ENCODE measurements at places on chromosomes 4 and X. TPM values are rescaled to one million over a fixed set of nuclear protein-coding genes. Genes with fewer than 3 reads are reported as not detected.
A peak's percentile ranks its signal among the peaks of the same experiment; 100 is the strongest.

SCML1 gene
- 12.3 TPM for total RNA-seq

TBC1D1 gene
- total RNA-seq: 56.5 TPM

ATP2B3 gene
- total RNA-seq: not detected

DNA sequence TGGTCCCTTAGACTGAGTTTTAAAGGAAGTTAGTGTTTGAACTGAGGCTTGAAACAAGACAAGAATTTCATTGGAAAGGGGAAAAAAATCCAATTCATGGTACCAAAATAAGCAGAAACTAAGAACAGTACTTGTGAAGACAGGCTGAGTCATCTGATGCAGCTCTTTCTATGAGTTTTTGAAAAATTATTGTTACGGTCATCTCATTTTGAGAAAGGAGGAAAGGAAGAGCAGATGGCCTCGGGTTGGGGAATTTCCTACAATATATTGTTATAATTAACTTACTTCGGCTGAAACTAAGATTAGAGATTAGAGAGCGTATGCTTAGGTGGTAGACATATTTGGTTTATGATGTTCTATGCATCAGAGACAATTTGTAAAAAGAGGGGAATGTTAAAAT lies 2164.8 kb upstream of the AGA start:
- no peak for DNase-seq
- H3K4me3 ChIP-seq: no peak overlapping the region
- no peaks in the 10 kb centered on the region for H3K27me3 ChIP-seq
- no peaks in the 10 kb centered on the region for H3K36me3 ChIP-seq
- no peaks in the 10 kb centered on the region for H3K4me1 ChIP-seq
- H3K27ac ChIP-seq: no peak overlapping the region

DNA sequence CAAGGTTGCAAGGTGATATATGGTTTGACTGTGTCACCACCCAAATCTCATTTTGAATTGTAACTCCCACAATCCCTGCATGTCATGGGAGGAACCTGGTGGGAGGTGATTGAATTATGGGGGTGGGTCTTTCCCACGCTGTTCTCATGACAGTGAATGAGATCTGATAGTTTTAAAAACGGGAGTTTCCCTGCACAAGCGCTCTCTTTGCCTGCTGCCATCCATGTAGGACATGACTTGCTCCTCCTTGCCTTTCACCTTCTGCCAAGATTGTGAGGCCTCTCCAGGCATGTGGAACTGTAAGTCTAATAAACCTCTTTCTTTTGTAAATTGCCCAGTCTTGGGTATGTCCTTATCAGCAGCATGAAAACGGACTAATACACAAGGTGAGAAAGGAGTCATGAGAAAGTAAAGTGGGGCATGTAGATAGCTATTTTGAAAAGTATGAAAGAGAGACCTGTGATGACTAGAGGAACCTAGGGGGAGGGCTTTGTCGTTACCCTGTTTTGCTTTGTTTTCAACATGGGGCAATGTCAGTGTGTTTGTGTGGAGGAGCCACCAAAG lies 6.3 kb downstream of the ZBTB49 start:
- no peak overlapping the region for H3K4me3 ChIP-seq
- H3K27ac ChIP-seq: no peak overlapping the region
- peaks cover 4% of the 10 kb centered on the region for H3K36me3 ChIP-seq

NUDT10 gene
- 2.3 TPM for total RNA-seq

DSPP gene
- total RNA-seq: not detected

DNA sequence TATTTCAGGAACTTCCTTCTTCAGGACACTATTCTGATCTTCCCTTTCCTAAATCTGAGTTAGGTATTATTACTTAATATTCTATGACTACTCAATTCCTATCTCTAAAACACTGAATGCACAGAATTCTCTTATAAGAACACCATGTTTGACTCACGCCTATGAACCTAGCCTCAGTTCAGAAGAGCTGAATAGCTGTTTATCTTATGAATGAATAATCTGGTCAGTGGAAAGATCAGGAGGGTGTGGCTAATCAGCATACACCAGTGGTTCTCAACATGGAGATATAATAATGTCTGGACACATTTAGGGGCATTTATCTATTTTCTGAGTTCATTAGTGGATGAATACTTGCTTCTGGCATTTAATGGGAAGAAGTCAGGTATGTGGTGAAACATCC lies 24.2 kb downstream of the EPHA5 start:
- no peaks in the 10 kb centered on the region for H3K27me3 ChIP-seq
- H3K27ac ChIP-seq: no peak overlapping the region
- no peak for DNase-seq
- no peak overlapping the region for H3K4me3 ChIP-seq
- H3K4me1 ChIP-seq: no peaks in the 10 kb centered on the region

- H3K36me3 ChIP-seq: peaks cover 52% of the 10 kb centered on the region
- H3K4me1 ChIP-seq: no peaks in the 10 kb centered on the region
- H3K4me3 ChIP-seq: no peak overlapping the region
- no peaks in the 10 kb centered on the region for H3K27me3 ChIP-seq
- no peak for DNase-seq
Observed at GRCh38 chrX:49250578-49250977, 13.9 kb downstream of the FOXP3 start.

- no peaks in the 10 kb centered on the region for H3K36me3 ChIP-seq
- peaks cover 4% of the 10 kb centered on the region for H3K4me1 ChIP-seq
- H3K27ac ChIP-seq: no peak overlapping the region
- peak overlapping the region; percentile 49 for H3K4me3 ChIP-seq
Observed at GRCh38 chrX:137565318-137565904, 516 bp upstream of the ZIC3 start.

GALNTL6 gene
- total RNA-seq: not detected

GRCh38 chr4:22174640-22175039 lies 226.1 kb upstream of the KCNIP4 start:
- no peak overlapping the region for H3K27ac ChIP-seq
- no peaks in the 10 kb centered on the region for H3K4me1 ChIP-seq
- H3K36me3 ChIP-seq: no peaks in the 10 kb centered on the region
- H3K4me3 ChIP-seq: no peak overlapping the region
- H3K27me3 ChIP-seq: no peaks in the 10 kb centered on the region

DNA sequence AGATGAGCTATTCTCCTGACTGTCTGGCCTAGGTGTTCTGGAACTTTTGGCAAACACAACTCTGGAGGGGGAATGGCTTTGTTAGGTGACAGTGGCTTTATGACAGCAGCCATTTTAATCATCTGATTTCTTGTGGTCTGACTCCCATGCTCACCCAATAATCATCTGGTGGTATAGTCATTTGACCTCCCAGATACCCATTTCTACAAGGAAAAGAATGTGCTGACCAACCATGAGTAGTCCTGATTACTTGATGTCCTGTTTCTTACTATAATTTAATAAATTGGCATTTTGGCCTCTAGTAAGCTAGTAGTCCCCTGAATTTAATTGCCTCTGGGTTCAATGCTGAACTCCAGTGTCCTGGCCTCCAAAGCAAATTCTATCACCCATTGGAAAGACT lies 109.9 kb upstream of the DUSP21 start:
- no peak for DNase-seq
- H3K4me1 ChIP-seq: no peaks in the 10 kb centered on the region

GRCh38 chr4:14008494-14008893 lies 381.0 kb upstream of the BOD1L1 start:
- DNase-seq: no peak
- H3K27ac ChIP-seq: no peak overlapping the region
- no peak overlapping the region for H3K4me3 ChIP-seq
- no peaks in the 10 kb centered on the region for H3K27me3 ChIP-seq
- no peaks in the 10 kb centered on the region for H3K4me1 ChIP-seq
- no peaks in the 10 kb centered on the region for H3K36me3 ChIP-seq

DNA sequence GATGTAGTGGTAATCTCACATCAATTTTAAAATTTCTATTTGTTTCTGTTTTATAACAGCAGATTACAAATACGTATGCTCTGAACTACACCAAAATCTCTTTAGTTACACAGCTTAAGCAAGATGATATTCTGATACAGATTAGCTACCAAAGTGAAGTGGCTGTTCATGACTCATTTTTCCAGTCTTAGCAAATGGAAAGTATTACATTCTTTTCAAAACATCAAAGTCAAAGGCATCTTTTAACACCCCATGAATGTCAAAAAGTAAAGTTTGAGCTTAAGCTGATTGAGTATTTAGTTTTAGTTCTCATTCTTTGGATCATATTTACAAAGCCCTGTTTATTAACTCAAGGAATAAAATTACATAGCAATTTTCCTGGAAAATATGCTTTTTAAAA lies 6.6 kb upstream of the HPGDS start:
- H3K4me3 ChIP-seq: no peak overlapping the region
- H3K27me3 ChIP-seq: no peaks in the 10 kb centered on the region
- no peak for DNase-seq
- H3K27ac ChIP-seq: no peak overlapping the region
- no peaks in the 10 kb centered on the region for H3K4me1 ChIP-seq
- H3K36me3 ChIP-seq: no peaks in the 10 kb centered on the region

DNA sequence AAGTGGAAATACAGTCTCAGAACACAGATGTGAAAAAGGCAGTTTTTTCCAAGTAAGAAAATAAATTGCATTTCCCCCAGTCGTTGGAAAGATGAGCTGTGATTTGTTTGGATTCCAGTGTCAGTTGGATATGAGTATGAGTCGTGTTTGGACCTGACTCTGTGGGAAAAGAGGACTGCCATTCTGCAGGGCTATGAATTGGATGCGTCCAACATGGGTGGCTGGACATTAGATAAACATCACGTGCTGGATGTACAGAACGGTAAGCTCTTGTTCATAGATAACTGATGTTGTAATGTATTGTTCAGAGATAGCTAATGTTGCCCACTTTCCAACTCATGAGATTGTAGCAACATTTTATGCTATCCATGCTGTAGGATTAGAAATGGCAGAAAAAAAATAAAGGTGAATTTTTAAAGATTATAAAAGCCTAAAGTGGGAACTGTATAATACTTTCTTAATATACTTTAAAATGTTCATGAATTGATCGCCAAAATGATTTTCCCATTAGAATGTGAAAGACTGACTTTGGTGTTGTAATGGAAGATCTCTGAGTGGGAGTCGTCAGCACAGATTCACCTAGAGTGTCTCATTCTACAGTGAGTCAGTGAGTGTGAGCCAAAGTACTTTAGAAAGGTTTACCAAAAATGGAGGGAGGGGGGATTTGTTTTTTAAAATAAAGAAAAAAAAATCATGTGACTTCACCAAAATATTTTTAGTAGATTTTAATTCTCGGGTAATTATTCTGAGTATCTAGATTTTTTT lies 178.7 kb downstream of the DCTD start:
- H3K36me3 ChIP-seq: no peaks in the 10 kb centered on the region
- no peak for DNase-seq
- H3K27ac ChIP-seq: no peak overlapping the region

GRCh38 chrX:24483596-24483995 lies 18.5 kb downstream of the PDK3 start:
- DNase-seq: no peak
- no peaks in the 10 kb centered on the region for H3K27me3 ChIP-seq
- H3K27ac ChIP-seq: no peak overlapping the region
- no peaks in the 10 kb centered on the region for H3K4me1 ChIP-seq
- no peaks in the 10 kb centered on the region for H3K36me3 ChIP-seq

AKAP14 gene
- not detected for total RNA-seq

TMEM35A gene
- total RNA-seq: 3.9 TPM

TRIML1 gene
- total RNA-seq: not detected

PRKG2 gene
- total RNA-seq: not detected

GRCh38 chrX:15721911-15722310 lies 16.2 kb upstream of the CA5B start:
- H3K36me3 ChIP-seq: no peaks in the 10 kb centered on the region
- H3K27me3 ChIP-seq: no peaks in the 10 kb centered on the region
- no peak overlapping the region for H3K27ac ChIP-seq
- no peak overlapping the region for H3K4me3 ChIP-seq
- no peaks in the 10 kb centered on the region for H3K4me1 ChIP-seq

Data from stomach (tissue), 19 donors.